Activated CD4-positive, alpha-beta T cell treated with anti-CD3 and anti-CD28 coated beads for 1 hour (primary cell): ENCODE measurements at places on chromosomes 6 and 20.

GRCh38 chr6:41936073-41936837 lies 5.4 kb downstream of the CCND3 start:
- DNase-seq, result peak; percentile 38

GRCh38 chr6:12289365-12289919 lies 719 bp upstream of the EDN1 start:
- DNase-seq, result no peak

- DNase-seq, result no peak
Measured at GRCh38 chr6:127177030-127177922, 58.8 kb downstream of the RSPO3 start.

DNA sequence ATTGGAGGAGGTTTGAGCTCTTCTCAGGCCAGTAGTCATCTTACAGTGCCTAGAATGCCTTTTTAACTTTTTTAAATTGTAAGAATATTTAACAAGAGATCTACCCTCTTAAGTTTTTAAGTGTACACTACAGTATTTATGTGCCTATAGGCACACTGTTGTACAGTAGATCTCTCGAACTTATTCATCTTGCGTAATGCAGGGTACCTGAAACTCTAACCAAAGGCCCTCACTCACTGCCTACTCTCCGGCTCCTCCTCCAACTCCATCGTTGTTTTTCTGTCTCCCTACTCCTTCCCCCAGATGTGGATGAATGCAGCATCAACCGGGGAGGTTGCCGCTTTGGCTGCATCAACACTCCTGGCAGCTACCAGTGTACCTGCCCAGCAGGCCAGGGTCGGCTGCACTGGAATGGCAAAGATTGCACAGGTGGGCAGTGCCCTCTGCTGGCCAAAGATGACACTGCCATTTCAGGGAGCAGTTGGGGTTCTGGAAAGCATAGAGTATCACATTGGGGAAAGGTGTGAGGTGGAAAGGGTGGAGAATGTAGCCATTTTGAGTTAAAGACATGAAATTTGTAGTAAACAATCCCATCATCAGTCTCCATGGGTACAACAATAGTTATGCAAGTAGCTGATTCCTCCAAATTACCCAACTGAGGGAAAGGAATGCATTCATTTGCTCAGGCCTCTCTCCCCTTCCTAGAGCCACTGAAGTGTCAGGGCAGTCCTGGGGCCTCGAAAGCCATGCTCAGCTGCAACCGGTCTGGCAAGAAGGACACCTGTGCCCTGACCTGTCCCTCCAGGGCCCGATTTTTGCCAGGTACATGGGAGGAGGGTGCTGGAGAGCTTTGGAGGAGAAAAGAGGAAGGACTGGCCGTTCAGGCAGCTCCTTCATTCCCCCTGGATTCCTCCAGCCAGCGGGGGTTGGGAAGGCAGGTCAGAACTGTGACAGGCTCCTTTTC lies 18.4 kb upstream of the ZNF76 start:
- peak; percentile 63 for DNase-seq

DNA sequence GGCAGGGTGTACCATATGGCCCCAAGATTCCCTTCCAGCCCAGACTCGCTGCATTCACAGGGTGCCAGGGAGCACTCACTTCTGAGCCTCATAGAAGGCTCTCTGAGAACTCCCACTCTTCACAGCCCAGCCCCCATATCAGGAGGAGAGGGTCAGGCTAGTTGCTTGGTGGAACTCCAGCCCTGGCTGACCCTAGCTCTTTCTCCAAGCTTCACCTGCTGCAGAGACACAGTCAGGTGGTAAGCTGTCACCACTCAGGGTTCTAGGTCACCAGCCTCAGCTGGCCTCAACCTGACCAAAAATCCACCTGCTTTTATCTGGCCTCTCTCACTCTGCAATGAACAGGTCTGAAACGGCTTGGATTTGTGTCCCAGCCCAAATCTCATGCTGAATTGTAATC lies 162.7 kb upstream of the MLN start:
- DNase-seq, result no peak

DNA sequence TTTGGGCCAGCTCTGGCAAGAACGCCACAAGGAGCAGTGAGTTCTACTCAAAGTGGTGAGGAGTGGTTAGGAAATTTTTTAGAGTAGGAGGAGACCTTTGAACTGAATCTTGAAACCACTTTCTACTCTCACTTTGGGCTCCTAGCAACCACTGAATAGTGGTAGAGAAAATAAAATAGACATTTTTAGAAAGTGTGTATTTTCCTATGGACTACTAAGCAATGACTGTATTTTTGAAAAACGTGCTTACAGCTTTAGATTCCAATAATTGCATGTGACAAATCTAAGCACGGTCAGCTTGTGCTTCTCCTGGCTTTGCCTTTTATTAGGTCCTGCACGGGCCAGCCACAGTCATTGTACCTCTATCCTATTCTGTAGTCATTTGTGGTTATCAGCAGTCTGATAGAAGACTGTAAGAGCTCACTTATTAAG lies 8.7 kb upstream of the IFNGR1 start:
- DNase-seq, result no peak

GRCh38 chr6:144844596-144844995 lies 559.5 kb downstream of the UTRN start:
- no peak for DNase-seq

- DNase-seq, result no peak
Measured at GRCh38 chr6:49634836-49635218, 1.8 kb downstream of the RHAG start.

DNA sequence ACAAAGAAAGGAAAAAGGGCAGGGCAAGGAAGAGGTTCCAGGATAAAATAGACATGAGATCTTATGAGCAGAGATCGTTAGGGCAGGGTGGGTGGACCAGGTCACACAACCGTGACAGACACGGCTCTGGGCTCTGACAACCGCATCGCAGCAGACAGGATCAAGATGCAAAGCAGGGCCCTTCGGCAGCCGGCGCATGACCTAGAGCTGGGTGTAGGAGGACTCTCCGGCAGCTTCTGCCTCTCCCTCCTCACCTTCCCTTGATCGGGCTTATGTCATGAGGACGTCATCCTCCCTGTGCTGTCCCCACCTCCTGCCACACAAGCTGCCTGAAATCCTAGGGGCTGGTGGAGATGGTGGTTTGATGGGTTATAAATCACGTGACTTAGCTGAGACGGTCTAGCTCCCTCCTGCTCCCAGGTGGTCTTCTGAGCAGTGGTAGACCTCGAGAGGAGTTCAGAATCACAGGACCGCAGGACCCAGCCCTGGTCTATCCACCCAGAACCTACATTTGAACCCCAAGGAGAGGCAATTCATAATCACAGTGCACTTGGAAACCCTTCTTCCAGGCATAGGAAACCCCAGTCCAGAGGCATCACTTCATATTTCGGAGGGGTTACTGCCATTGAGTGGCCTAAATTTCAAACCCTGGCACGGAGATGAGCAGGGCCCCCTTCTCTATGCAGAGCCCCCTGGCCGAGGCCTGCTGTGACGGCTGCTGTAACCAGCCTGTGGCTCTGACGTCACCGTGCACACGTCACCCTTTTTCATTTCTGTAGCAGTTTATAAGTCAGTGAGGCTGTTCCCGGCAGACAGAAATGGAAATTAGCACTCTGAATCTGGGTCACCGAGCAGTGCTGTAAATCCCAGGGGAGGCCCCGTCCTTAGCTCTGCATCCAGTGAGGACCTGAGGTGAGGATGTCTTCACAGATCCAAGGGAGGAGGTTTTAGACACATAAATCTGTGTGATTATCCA lies 8.7 kb upstream of the CCR6 start:
- DNase-seq, result no peak

DNA sequence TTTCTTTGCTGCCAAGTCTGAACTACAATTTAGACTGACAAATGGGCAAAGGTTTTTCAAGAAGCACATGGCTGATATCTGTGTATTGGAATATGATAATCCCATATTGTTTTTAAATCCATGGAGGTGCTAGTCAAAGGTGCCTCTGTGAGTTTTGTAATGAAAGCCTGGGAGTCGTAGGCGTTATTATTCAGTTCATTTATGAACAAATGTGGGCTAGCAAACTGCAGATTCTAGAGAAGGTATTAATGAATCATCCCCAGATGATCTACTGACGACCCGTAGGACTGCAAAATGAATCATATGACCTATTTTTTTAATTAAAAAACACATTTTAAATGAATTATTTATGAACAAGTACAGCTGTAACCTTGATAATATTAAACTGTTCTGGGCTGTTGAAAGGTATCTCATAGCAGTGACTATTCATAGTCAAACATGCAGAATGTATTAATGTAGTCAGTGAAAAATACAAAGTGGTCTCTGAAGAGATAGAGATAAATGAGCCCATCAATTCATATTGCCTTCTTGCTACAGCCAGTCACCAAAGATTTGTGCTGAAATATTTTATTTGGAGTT lies 1317.8 kb upstream of the MAP3K7 start:
- DNase-seq, result no peak

GRCh38 chr20:34626992-34627391 lies 49.9 kb downstream of the PIGU start:
- DNase-seq, result no peak

- DNase-seq, result no peak
Measured at GRCh38 chr6:31152781-31153180, 4.8 kb downstream of the CCHCR1 start.

DNA sequence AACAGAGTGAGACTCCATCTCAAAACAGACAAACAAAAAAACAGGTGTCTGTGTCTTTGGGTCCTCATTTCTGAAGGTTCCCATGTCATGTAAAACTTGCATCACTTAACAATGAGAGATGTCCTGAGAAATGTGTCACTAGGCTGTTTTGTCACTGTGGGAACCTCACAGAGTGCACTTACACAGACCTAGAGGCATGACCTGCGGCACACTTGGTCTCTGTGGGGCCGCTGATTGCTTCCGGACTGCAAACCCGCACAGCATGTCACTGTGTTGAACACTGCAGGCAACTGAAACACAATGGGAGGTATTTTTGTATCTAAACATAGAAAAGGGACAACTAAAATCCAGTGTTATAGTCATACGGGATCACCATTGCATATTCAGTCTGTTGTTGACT lies 42.3 kb upstream of the TMEM181 start:
- DNase-seq, result no peak

DNA sequence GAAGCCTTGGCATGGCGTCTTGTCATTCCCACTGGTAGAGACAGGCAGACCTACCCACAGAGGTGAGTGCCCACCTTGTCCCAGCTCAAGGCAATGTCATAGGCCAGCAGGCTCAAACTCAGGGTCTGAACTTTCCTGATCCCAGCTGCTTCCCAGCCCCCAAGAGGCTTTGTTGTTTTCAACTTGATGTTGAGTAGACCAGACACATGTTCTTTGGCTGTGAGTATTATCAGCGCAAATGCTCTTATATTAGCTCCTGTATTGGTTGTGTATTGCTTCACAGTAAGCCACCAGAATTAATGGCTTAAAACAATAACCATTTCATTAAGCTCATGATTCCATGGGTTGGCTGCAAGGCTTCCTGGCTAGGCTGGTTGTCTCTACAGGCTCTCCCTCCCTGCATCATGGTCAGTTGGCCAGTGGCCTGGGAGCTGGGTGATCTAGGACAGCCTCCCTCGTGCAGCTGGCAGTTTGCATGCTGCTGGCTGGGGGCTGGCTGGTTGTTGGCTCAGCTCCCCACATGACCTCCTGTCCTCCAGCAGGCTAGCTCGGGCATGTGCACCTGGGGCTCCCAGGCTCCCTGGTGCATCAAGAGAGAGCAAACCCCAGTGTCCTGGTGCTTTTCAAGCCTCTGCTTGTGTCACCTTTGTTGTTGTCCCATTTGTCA lies 21.6 kb downstream of the TOX2 start:
- no peak for DNase-seq

DNA sequence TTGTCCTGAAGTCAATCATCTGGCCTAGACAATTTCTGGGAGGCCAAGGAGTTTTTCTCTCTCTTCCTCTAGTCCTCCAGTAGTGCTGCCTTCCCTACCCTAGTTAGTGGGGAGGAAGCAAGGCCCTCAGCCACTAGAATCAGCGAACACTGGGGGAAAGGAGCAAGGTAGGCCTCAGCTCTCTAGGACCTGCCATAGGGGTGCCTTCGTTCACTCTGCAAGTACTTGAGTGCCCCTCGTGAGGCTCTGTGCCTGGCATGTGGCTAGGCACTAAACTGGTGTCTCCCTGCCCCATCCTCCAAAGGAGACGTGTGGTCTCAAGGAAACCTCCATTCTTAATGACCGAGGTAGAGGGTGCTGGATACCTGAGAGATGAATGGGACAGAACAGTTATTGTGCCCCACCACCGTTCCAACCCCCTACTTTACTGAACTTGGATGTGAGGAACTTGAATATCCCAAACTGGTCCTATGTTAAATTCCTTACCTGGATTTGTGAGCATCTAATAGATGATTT lies 1.1 kb downstream of the DEF6 start:
- no peak for DNase-seq

DNA sequence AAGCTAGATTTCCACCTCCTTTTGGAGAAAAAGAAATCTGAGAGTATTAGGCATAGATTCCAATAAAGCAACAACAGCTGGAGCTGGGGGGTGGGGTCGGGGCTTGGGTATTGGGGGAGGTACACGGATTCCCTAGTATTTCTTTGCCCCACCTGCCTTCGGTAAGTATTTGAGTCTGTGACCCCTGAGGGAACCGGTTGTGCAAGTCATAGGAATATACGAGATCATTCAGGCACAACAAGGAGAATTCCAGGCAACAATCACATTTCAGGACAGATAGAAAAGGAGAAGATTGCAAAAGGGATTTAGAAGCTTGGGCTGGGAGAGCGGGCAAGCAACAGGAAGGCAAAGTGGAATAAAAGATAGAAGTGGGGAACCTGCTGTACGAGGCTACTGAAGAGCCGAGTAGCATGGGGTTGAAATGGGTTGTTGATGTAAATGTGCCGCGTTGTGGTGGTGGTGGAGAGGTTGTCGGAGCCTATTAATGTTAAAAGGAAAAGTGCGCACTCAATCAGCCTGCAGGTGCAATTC lies 148.9 kb downstream of the BCAS1 start:
- no peak for DNase-seq

DNA sequence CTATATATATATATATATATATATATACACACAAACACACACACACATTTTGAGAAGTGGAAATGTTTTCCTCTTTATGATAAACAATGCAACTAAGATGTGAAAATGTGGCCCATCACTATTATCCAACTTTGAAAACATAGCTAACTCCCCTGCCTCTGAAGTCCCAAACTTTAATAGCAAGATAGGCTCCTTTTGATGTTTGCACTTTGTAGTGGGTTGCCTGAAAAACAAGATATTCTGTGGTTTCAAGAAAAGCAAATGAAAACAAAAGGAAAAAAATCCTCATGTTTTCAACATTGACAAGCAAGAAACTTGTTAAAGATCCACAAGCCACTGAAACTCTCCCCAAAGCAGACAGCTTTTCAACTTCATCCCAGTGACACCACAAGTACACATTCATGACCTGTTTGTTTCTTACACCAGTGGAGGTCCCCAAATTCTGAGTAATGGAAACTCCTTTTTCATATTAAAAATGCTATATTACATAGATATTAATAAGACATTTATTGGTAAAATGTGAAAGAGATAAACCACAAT lies 90.0 kb downstream of the IPCEF1 start:
- DNase-seq, result no peak

GRCh38 chr6:41159415-41160082 lies 3.4 kb downstream of the TREM2 start:
- no peak for DNase-seq

GRCh38 chr6:51842804-51843378 lies 244.5 kb downstream of the PKHD1 start:
- no peak for DNase-seq

- no peak for DNase-seq
Measured at GRCh38 chr6:166860392-166860791, 96.0 kb downstream of the RNASET2 start.
